ENCODE measurements at places on chromosomes 3 and 15.

GRCh38 chr3:122183521-122183892 is at the start of gene CASR:
Gene CASR (plus strand): TSS chr3:122183668. CDS start chr3:122254190, 70,522 bp downstream.
- no peak for DNase-seq

- no peak for DNase-seq
Observed at GRCh38 chr3:124935264-124935663, 713 bp upstream of the MUC13 start.

DNA sequence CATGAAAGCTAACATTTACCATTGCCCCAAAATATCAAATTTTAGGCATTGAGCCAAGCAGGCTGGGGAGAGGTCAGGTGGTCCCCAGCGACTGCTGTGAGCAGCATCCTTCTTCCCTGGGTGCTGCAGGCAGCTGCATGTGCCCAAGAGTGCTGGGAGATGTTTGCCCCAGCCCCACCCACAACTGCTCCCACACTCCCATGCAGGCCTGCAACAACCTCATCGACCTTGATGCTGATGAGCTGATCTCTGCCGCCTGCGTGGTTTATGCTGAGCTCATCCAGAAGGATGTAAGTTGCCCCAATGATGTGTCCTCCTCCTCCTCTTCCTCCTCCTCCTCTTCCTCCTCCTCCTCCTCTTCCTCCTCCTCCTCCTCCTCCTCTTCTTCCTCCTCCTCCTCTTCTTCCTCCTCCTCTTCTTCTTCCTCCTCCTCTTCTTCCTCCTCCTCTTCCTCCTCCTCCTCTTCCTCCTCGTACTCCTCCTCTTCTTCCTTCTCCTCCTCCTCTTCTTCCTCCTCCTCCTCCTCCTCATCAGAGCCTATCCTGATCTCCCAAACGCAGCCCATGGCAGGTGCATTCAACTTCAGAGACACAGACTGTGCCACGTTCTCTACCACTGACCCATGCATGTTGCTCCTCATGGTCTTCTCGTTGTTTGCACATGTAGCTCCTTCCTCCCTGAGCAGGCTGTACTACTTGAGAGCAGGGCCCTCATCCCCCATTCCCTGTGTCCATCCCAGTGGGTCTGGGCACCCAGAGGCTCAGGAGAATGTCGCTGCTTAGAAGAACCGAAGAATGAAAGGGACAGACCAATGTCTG is 15.1 kb downstream of the TBC1D21 start:
- DNase-seq: no peak

DNA sequence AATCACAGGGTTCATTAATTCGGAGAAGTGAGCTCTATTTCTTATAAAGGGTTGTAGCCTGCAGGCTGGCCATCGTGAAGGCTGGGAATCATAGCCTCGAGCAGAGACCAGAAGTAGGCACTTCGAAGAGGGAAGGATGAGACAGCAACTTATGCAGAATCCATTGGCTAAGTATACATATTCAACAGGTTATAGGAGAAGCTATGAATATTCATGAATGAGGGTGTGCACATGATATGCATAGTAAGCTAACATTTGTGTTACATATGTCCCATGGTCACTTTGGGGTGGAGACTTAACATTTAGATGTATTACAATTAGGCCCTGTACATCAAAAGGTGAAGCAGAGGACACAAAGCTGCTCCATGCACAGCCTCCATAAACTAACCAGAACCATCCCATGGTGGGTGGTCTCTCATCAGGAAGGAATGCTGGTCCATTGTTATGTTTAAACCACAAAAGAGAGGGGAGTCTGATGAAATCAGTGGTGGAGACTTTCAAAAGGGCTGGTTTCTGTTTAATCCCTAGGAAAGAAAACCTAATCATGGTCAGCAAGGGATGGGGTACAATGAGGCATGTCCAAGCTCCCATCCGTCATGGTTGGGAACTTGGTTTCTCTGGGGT is 80.8 kb upstream of the FHIT start:
- no peak for DNase-seq

- DNase-seq: no peak
Observed at GRCh38 chr3:16364323-16364722, 99.3 kb downstream of the OXNAD1 start.

- no peak for DNase-seq
Observed at GRCh38 chr3:170024581-170024980, 13.2 kb upstream of the GPR160 start.

DNA sequence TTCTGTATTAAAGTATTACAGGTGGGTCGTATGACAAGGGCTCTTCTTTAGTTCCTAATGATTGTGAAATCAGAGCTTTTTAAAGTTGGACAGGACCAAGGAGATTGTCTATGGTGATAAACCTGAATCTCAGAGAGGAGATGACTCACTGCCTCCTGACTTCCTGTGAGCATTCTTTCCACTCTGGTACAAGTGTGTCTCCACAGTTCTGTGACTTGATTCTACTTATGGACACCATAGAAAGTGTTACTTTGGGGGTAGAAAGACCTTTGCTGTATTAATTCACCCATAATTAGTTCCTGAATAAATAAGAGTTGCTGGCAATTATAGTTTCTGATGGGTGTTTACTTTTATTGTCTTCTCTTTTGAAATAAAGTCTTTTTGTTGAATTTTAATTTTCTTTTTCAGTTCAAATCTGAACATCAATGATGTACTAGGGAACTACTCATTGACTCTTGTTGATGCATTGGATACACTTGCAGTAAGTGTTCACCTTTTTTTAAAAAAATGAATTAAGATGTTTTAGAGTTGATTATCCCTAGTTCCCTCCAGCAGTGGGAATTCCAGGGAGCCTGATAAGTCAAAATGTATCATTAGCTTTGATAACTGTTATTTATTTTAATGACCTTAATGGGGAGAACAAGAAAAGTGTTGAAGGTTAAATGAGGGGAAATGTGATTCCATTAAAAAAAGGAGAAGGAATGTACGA is 7.4 kb downstream of the EDEM1 start:
- no peak for DNase-seq

DNA sequence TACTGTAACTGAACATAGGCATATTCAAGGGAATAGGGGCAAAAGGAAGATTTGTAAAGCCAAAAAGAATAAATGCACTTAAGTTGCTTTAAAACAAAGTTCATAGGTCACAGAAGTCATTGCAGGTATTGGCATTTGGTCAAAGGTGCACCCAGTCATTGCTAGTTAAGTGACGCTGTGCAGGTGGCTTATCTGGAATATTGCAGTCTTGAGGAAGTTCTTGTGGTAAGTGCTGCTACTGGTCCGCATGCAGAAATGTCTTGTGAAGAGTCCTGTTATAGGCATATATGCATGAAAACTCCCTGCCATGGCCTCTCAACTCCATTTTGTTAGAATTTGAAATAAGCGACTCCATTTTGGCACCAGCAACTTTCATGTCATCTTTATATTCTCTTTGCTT is 293.1 kb downstream of the GBE1 start:
- DNase-seq: no peak

- no peak for DNase-seq
Observed at GRCh38 chr3:82745544-82745943, 984.1 kb upstream of the GBE1 start.

GRCh38 chr3:194277104-194277785 is 73.9 kb downstream of the CPN2 start:
- no peak for DNase-seq

DNA sequence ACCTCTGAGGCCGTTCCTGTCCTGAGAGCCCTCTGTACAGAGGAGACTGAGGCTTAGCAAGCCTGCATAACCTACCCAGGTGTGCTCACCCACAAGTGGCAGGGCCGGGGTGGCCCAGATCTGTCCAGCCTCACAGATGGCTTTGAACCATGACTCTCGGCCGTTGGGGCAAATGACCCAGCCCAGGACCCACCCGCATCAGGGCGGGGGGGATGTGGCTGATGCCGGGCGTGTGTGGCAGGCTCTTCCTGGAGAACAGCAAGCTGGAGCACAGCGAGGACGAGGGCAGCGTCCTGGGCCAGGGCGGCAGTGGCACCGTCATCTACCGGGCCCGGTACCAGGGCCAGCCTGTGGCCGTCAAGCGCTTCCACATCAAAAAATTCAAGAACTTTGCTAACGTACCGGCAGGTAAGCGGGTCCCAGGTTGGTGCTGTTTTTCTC is 133.5 kb downstream of the LRRK1 start:
- no peak for DNase-seq

- DNase-seq: no peak
Observed at GRCh38 chr3:71916747-71917369, 131.9 kb upstream of the PROK2 start.

DNA sequence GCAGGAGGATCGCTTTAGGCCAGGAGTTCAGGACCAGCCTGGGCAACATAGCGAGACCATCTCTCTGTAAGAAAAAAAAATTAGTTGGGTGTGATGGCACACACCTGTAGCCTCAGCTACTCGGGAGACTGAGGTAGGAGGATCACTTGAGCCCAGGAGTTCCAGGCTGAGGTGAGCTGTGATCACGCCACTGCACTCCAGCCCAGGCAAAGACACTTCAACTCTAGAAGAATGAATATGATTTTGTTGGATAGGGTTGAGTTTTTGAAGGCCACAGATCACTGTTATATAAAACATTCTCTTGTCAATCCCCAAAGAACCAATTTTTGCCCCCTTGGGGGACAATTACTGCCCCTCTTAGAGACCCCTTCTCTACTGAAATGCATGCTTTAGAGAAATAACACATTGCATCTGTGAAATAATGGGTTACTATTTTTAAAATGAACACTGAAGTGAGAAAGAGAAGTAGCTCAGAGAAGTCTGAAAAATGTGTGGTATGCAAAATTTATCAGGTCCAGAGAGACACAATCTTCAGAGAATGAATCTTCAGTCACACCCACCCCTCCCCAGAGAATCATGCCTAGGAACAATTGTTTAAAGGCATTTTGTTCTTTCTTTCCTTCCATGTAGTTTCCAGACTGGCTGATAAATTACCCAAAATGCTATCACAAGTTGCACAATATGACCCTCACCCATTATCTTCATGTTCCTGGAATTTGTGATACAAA is 42.7 kb downstream of the METTL6 start:
- no peak for DNase-seq

- no peak for DNase-seq
Observed at GRCh38 chr15:20346082-20346805, 195.4 kb downstream of the GOLGA6L6 start.

- DNase-seq: no peak
Observed at GRCh38 chr3:16658004-16658924, 53.0 kb upstream of the DAZL start.

DNA sequence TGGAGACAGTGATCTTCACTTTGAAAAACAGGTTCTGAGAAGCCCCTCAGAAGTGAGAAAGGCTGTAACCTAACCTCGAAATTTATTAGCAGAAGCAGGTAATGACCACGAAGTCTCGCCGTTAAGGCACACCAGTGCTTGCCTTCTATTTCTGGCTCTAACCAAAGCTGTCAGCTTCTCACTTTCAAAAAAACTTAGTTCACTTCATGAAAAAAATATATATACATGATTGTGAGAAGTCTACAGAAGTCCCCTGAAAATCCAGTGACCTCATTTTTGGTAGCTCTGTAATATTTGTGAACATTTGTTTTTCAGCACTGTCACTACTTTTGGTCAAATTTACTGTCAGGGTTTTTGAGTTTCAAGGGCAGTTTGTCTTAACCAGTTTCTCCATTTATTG is 19.1 kb upstream of the AKAP13 start:
- no peak for DNase-seq

Data from activated T-cell treated with anti-CD3 and anti-CD28 coated beads for 48 hours (primary cell).